ENCODE measurements at places on chromosomes 5 and 9.

GRCh38 chr5:152178350-152178699, 226.8 kb downstream of the NMUR2 start:
- DNase-seq, result no peak

GRCh38 chr5:64973215-64973614, 204.5 kb downstream of the CWC27 start:
- no peak for DNase-seq

DNA sequence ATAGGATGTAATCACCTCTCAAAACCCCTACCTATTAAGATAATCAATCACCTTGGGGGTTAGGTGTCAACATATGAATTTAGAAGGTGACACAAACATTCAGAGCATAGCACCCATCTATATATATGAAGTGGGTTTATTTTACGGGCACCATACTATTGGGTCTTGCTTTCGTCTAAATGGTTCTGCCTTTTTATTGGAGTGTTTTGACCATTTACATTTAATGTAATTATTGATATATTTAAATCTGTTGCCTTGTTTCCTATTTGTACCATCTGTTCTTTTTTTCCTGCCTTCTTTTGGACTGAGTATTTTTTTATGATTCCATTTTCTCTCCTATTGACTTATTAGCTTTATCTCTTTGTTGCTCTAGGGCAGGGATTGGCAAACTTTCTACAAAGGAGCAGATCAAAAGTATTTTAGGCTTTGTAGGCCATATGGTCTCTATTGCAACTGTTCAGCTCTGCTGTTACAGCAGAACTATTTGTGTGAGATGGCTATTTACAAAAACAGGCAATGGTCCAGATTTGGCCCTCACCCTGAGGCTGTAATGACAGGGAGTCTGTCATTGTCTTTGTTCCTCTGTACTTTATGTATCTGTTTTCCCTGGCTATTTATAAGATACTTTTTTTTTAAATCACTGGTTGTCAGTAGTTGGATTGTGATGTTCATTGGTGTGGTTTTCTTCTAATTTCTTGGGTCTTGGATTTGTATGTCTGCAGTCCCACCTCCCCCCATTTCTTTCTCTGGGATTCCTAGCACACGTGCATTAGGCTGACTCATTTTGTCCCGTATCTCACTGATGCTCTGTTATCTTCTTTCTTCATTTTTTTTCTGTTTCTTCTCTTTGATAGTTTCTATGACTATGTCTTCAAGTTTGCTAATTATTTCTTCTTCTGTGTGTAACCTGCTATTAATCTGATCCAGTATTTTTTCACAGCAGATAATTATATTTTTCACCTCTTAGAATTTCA, 127.1 kb downstream of the DAB2IP start:
- no peak for DNase-seq

- no peak for DNase-seq
Measured at GRCh38 chr5:111517853-111518501, 5.6 kb upstream of the STARD4 start.

DNA sequence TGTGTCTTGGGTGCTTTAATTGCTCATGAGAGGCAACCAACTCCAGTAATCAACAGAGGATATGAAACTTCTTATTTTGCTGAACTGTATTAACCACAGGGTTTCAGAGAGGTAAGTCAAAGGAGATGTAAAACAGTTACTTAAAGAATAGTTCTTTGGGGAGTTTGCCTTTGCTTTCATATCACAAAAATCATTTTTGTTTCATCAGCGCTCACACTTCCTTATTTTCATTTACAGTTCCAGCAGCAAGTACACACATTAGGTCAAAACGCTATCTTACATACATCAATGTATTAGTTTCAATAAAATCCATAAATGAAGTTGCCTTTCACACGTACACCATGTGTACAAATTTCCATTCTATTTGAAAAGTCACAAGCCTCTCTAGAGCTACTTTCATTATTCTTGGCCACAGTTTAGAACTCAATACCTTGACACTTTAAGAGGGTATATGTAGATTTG, 50.1 kb downstream of the ST8SIA4 start:
- no peak for DNase-seq

DNA sequence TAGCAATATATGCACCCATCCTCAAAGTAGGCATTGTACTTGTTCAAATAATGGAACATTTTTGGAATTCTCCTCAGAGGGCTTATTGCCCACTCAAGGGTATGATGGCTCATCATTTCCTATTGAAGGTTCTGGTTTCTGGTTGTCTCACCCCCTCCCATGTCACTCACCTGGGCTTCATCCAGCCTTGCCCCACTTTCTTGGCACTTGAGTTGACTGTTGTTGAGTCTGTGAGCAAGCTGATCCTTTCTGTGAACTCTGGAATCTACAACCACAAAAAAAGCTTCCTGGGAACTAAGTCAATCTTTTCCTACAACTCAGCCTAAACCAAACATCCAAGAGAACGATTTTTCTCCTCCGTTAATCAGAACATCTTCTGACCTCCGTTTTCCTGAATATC, 73.9 kb upstream of the ANKH start:
- no peak for DNase-seq

DNA sequence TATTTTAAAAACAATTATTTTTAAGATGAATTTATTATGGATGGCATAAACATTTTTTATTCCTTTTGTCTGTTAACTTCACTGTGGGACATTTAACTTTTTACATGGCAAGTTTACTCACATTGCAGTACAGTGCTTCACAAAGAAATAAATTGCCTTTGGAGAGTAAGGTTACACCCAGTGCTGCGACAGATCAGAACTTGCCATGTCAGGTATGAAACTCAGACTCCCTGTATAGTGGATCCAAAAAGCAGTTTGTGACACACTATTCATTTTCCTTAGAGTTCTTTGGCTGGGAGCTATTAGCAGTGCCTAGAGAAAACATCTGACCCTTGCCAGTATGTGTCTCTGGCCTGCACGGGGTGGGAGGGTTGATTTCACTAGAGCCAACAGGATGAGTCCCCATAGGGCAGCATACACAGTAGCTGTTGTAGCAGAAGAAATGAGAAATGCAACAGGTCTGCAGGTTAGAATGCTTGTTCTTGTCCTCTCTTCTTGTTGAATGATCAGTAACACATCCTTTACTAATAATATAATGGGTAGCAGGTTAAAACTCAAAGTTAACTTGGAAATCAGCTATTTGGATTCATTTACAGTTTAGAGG, 42.9 kb downstream of the STARD4 start:
- no peak for DNase-seq

DNA sequence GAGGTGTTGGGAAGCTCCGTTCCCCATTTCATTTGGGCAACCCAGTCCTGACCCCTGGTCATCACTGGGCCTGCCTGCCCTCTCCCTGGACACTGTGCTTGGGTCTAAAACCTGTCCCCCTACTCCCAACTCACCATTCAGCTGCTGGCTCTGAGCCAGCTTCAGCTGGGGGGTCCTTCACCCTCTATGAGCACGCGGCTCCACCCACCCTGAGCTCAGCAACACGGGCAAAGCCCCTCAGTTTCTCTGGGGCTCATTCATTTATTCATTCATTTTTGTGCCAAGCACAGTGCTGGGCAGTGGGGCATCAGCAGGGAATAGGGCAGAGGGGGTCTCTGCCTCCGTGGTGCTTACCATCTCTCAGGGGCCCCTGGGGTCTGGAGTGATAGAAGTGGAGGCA, 199.8 kb upstream of the MVB12B start:
- DNase-seq, result no peak

- no peak for DNase-seq
Measured at GRCh38 chr5:174309131-174309795, 263.8 kb downstream of the NSG2 start.

GRCh38 chr9:135858491-135859185, 48.7 kb downstream of the CAMSAP1 start:
- DNase-seq, result no peak

- DNase-seq, result no peak
Measured at GRCh38 chr5:141322261-141322660, 1.7 kb upstream of the TAF7 start.

- DNase-seq, result no peak
Measured at GRCh38 chr9:1300941-1301340, 250.8 kb downstream of the DMRT2 start.

- no peak for DNase-seq
Measured at GRCh38 chr5:141908796-141909195, 14.9 kb upstream of the DELE1 start.

- DNase-seq, result no peak
Measured at GRCh38 chr5:54309691-54310432, 511 bp downstream of the ARL15 start.

GRCh38 chr9:131253891-131254491, 22.3 kb downstream of the FAM78A start:
- no peak for DNase-seq

DNA sequence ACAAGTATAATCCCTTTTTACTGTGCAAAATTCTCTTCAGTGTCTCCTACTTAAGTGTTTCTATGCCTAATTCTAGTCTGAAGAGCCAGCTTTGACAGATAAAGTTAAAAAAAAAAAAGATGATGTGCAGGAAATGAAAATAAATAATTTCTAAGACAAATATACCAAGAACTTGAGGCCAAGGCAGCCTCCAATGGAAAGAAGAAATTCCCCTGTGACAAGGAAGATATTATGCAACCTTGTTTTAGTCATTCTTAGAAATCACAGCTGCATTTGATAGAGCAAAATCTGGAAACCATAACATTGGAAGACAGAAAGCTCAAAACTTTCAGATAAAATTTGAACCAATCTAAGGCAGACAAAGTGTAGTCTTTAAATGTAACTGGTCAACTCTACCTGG, 375.9 kb upstream of the TLE4 start:
- no peak for DNase-seq

GRCh38 chr9:13049223-13049622, 230.3 kb downstream of the MPDZ start:
- DNase-seq, result no peak

GRCh38 chr9:71819115-71819739, 50.9 kb upstream of the CEMIP2 start:
- DNase-seq, result peak; percentile 33

DNA sequence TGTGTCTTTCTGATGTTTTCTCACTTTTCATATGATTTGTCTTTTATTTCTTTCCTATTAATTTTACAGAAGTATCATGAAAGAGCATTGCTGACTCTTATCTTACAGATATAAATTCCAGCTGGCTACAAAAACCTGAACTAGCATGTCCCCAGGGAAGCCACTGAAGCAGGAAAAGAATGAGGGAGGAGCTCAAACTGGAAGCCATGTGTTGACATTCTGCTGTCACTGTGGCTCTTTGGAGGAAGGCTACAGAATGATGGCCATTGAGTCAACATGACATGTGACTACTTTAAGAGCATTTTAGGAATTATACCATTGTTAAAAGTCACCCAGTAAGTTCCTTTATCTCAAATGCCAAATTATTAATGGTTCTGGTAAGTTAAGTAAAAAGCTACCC, 638.3 kb upstream of the DMAC1 start:
- no peak for DNase-seq

GRCh38 chr9:7912037-7912535, 112.5 kb upstream of the DMAC1 start:
- DNase-seq, result no peak

- no peak for DNase-seq
Measured at GRCh38 chr9:81825846-81826516, 102.2 kb upstream of the SPATA31D4 start.

DNA sequence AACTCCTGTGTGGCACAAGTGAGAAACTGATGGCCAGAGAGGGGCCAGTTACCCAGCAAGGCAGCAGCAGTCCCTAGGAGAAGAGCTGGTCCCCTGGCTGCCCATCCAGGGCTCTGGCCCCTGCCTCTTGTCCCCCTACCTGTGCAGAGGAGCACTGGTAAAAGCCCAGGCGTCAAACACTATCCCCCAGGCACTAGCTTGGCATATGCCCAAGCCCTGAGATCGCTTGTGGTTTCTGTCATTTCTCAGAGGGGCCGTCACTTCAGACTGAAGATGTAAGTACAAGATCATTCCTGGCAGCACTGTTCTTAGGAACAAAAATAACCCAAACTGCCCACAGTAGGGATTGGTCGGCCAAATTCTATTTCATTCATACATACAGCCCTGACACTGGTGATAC, 53.9 kb downstream of the COL15A1 start:
- DNase-seq, result no peak

GRCh38 chr9:89590415-89590814, 14.4 kb upstream of the GADD45G start:
- DNase-seq, result no peak

DNA sequence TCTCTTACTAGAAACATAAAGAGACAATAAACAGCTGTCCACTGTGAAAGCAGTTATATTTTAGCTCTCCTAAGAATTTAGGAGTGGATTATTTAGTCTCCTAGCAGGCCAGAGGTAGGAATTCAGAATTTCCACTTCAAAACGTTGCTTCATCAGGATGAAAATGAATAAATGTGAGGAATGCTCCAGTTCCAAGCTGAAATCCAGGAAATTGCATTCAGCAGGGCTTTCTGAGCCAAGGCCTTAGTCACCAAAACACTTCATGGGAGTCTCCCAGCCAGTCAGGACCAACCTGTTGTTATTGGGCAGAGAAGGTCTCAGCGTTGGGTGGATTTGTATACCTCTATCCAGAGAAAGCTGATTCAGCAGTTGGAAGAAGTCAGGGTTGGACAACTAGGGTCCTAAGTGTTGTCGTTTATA, 1040.3 kb downstream of the TLE1 start:
- no peak for DNase-seq

- no peak for DNase-seq
Measured at GRCh38 chr9:123883634-123884033, 46.3 kb downstream of the DENND1A start.

GRCh38 chr5:146539973-146540372, 24.0 kb upstream of the GPR151 start:
- no peak for DNase-seq

Data from stimulated activated CD8-positive, alpha-beta memory T cell treated with anti-CD3 and anti-CD28 coated beads, Interleukin-4, amount 100 ng/mL, for 4 hours (primary cell).